ENCODE measurements at places on chromosomes 11 and 22. TPM values are rescaled to one million over a fixed set of nuclear protein-coding genes. Genes with fewer than 3 reads are reported as not detected.

Gene DAGLA
- 0.40 TPM for polyA plus RNA-seq

Gene NXPE4
- not detected for polyA plus RNA-seq

Gene SLC1A2
- 0.15 TPM for polyA plus RNA-seq

Gene OR52A1
- polyA plus RNA-seq, result not detected

Gene FEN1
- 4.7 TPM for polyA plus RNA-seq

Gene SERHL2
- 14.3 TPM for polyA plus RNA-seq

Gene ART1
- polyA plus RNA-seq, result not detected

Gene MAML2
- 16.4 TPM for polyA plus RNA-seq

Gene STX3
- 23.1 TPM for polyA plus RNA-seq

Gene MFRP
- not detected for polyA plus RNA-seq

Gene PLAAT2
- 0.12 TPM for polyA plus RNA-seq

Gene CHST1
- polyA plus RNA-seq, result 3.4 TPM

Gene CD3E
- 11.0 TPM for polyA plus RNA-seq

Gene SCUBE1
- polyA plus RNA-seq, result 11.1 TPM

Gene PYGM
- polyA plus RNA-seq, result 1.9 TPM

Gene MMP12
- polyA plus RNA-seq, result not detected

Gene MMP10
- polyA plus RNA-seq, result 0.61 TPM

Gene DDTL
- polyA plus RNA-seq, result 1.4 TPM

Gene A4GALT
- polyA plus RNA-seq, result 12.1 TPM

Gene CST6
- polyA plus RNA-seq, result 0.30 TPM

Gene LRRC10B
- 1.7 TPM for polyA plus RNA-seq

Gene ACTN3
- polyA plus RNA-seq, result 0.22 TPM

Gene MIAT
- 0.15 TPM for polyA plus RNA-seq

Gene PRRG4
- 1.1 TPM for polyA plus RNA-seq

Gene KREMEN1
- polyA plus RNA-seq, result 32.6 TPM

Gene DENND6B
- 5.6 TPM for polyA plus RNA-seq

Gene ANKK1
- 0.34 TPM for polyA plus RNA-seq

Gene CFAP68
- 28.6 TPM for polyA plus RNA-seq

Gene RAB36
- polyA plus RNA-seq, result 5.1 TPM
